ENCODE measurements at places on chromosomes 7 and 10.

- DNase-seq: no peak
Observed at GRCh38 chr10:62045765-62046521, 144.4 kb downstream of the ARID5B start.

- no peak for DNase-seq
Observed at GRCh38 chr10:46328853-46329689, 42.3 kb downstream of the ANTXRL start.

- no peak for DNase-seq
Observed at GRCh38 chr7:79159040-79159664, 294.3 kb downstream of the MAGI2 start.

DNA sequence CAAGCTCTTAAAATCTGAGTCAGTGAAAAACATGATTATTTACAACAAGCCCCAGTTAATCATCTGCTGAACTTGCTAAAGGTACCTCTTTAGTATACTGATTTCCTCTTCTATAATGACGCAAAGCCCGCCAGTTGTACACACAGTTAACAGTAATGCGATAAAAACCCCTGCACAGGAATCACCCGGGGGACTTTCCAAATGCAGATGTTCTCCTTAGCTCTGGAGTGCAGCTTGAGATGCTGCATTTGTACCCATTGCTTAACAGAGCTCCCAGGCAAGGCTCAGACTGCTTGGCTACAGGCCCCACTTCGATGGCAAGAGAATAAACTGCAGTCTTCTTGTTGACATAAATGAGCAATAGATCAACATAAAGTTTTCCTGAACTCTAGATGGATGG lies 279.6 kb upstream of the HGF start:
- DNase-seq: no peak

All from activated T-cell treated with anti-CD3 and anti-CD28 coated beads, Interleukin-2, amount 50 U/mL, for 24 hours (primary cell).